Dermis lymphatic vessel endothelial cell (primary cell): ENCODE measurements at places on chromosomes 13 and 19. TPM values are rescaled to one million over a fixed set of nuclear protein-coding genes. Genes with fewer than 3 reads are reported as not detected.

The ZNF83 gene
- 27.1 and 36.1 TPM in 2 replicates for total RNA-seq

The CDX2 gene
- total RNA-seq, result not detected in 2 replicates

The LHB gene
- 0.17 and 0.22 TPM in 2 replicates for total RNA-seq

The TJP3 gene
- total RNA-seq, result under 0.01 TPM in 2 replicates

The LILRA1 gene
- not detected in 2 replicates for total RNA-seq

The KCTD15 gene
- 17.7 and 56.6 TPM in 2 replicates for total RNA-seq

The MEIOSIN gene
- total RNA-seq, result not detected in 2 replicates

The TUBA3C gene
- total RNA-seq, result not detected in 2 replicates

The GRK1 gene
- total RNA-seq, result not detected in 2 replicates

The FSD1 gene
- total RNA-seq, result 2.4 and 2.6 TPM in 2 replicates

The KIR2DL3 gene
- not detected in 2 replicates for total RNA-seq

The MBD3L2 gene
- total RNA-seq, result not detected in 2 replicates

The CYSLTR2 gene
- total RNA-seq, result not detected in 2 replicates

The CPAMD8 gene
- 1.8 and 2.6 TPM in 2 replicates for total RNA-seq

The ZIC2 gene
- 0.17 and 0.22 TPM in 2 replicates for total RNA-seq

The HCN2 gene
- 0.43 and 0.65 TPM in 2 replicates for total RNA-seq

The DYRK1B gene
- 9.5 and 12.5 TPM in 2 replicates for total RNA-seq

The NCCRP1 gene
- not detected in 2 replicates for total RNA-seq

The PRODH2 gene
- not detected in 2 replicates for total RNA-seq
